ENCODE measurements at places on chromosomes 2 and 18.

- no peaks in the 10 kb centered on the region for H3K27me3 ChIP-seq
- no peak overlapping the region for H3K27ac ChIP-seq
- no peaks in the 10 kb centered on the region for H3K36me3 ChIP-seq
- H3K4me3 ChIP-seq = no peak overlapping the region
These were observed 19.0 kb downstream of the SNED1 start for GRCh38 chr2:241017228-241017940.

DNA sequence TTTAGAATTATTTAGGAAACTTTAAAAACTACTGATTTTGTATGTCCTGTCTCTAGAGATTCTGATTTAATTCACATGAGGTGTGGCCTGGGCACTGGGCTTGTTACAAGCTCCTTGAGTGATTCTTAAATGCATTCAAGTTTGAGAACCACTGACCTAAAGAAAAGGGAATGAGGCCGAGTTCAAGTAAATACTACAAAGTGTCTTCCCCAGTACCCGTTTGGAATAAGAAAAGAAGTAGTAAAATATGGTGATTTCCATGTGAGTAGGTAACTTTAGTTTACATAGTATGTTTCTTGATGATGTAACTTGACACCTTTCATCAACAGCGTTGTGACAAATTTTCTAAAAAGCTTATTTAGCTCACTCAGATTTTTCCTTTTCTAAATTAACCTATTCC lies 1022.9 kb upstream of the NRXN1 start:
- H3K27me3 ChIP-seq = no peaks in the 10 kb centered on the region
- H3K4me1 ChIP-seq = peaks cover 14% of the 10 kb centered on the region
- H3K4me3 ChIP-seq = no peak overlapping the region
- no peak overlapping the region for H3K27ac ChIP-seq
- DNase-seq = no peak

DNA sequence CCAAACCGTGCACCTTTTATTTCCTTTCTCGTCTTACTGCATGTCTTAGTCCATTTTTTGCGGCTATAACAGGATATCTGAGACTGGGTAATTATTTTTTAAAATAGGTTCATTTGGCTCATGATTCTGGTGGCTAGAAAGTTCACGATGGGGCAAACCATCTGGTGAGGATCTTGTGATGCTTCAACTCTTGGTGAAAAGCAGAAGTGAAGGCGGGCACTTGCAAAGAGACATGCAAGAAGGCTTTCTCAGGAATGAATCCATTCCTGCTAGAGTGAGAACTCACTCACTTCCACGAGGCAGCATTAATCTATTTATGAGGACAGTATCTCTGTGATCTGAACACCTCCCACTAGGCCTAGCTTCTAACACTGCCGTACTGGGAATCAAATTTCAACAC lies 327.1 kb upstream of the RBMS1 start:
- H3K4me3 ChIP-seq = no peak overlapping the region
- no peaks in the 10 kb centered on the region for H3K36me3 ChIP-seq
- DNase-seq = no peak
- no peak overlapping the region for H3K27ac ChIP-seq
- H3K27me3 ChIP-seq = no peaks in the 10 kb centered on the region

DNA sequence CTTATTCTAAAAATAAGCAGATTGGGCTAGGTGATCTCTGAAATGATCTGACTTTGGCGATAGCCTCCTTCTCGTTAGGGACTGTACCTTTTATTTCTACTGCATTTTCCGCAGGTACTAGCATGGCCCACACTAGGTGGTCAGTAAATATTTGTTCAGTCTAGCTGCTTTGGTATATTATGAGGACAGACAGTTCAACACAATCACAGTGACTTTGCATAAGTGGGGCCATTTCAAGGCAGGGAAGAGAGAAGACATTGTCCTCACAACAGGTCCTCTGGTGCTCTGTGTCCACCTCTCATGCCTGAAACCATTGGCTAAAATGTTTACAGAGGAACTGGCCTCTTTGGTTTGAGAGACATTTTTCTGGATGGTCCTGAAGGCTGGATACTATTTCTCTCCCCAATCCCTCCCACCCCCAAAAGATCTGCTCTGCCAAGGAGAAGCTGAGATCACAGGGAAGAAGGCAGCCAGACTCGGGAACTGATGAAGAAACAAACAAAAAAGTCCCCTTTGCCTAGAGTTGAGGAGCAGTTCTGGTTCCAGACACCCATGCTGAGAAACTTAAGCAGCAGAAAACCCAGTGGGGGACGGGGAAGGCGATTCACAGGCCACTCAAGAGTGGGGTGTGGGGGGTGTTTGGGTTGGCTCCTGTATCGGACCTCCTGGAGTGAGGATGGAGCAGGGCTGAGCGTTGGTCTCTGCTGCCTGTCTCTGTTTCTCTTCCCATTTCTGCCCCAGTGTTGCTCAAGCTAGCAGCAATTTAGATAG lies 2.9 kb upstream of the TNP1 start:
- H3K4me3 ChIP-seq = no peak overlapping the region
- H3K4me1 ChIP-seq = peaks cover 13% of the 10 kb centered on the region
- no peak overlapping the region for H3K27ac ChIP-seq
- peaks cover 6% of the 10 kb centered on the region for H3K27me3 ChIP-seq
- no peaks in the 10 kb centered on the region for H3K36me3 ChIP-seq

DNA sequence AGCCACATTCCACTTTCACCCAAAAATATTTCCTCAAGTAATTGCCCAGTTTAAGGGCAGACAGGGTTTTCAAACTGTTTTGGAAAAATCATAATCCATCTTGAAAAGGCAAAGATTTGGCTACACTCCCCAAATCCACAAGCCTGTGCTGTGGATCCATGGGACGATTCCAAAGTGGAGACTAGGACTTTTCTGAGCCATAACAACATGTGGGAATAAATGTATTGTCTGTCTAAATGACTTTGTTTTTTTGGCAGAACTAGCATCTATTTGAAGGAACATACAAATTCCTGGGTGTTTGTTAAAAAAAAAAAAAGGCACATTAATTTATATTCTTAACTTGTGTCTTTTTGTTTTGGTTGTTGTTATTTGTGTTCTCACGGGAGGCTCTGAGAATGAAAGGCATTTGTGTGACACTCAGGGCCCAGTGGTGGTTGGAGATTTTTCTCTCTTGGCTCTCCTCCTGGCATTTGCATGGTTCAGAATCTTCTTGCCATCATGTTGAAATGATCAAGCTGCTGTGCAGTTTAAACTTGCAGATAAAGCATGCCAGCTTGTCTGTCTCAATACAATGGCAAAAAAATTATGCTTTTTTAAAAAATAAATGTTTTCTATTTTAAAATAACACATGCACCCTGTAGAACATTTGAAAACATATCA lies 277.4 kb downstream of the EN1 start:
- no peak overlapping the region for H3K27ac ChIP-seq
- no peaks in the 10 kb centered on the region for H3K36me3 ChIP-seq
- H3K27me3 ChIP-seq = no peaks in the 10 kb centered on the region
- H3K4me3 ChIP-seq = no peak overlapping the region
- H3K4me1 ChIP-seq = peaks cover 6% of the 10 kb centered on the region
- DNase-seq = no peak

DNA sequence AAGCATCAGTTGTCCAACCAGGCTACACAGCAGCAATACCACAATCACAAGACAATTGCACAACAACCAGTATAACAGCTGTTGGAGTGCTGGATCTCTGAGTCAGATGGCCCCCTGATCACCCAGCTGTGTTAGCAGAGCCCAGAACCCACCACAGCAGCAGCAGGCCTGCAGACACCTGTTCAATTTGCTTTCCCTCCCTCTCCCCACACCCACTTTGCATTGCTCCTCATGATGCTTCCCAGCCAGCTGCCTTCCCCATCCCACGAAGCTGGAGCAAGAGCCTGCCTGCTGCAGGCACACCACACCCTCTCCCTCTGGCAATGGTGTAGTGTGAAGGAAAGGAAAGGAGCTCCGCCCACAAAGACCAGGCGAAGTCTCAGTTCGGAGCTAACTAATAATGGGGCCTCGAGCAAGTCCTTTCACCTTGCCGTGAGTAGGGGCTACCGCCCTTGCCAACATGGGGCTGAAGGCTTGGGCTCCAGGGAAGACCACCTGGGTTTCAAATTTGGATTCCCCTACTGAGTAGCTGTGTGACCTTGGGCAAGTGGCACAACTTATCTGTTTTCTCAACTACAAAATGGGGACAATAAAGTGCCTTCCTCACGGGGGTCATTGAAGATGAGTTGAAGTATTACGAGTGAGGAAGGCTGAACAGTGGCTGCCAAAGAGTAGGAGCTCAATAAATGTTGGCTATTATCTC lies 19.4 kb upstream of the ZBTB7C start:
- H3K4me1 ChIP-seq = no peaks in the 10 kb centered on the region
- no peak overlapping the region for H3K27ac ChIP-seq
- peaks cover 40% of the 10 kb centered on the region for H3K27me3 ChIP-seq
- H3K4me3 ChIP-seq = no peak overlapping the region

DNA sequence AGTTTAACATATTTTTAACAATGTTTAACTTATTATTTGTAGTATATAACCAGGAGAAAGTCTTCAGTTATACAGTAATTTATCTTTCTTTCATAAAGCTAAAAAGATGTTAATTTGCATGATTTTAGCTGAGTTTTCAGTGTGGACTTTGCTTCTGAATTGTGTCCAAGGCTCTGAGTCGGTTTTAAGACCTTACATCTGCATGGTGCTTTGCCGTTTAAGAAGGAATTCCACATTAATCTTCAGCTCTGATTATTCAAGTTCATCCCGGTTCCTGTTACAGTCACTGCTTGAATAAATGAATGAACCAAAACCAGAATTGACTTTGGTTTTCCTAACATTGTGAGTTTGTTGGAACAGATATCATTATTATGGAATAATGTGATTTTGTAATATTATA lies 419.7 kb upstream of the RGPD4 start:
- H3K4me1 ChIP-seq = peaks cover 6% of the 10 kb centered on the region
- no peak for DNase-seq
- no peaks in the 10 kb centered on the region for H3K27me3 ChIP-seq
- no peak overlapping the region for H3K4me3 ChIP-seq
- H3K27ac ChIP-seq = no peak overlapping the region

GRCh38 chr18:55465313-55465712 lies 122.7 kb downstream of the TCF4 start:
- no peak for DNase-seq
- no peak overlapping the region for H3K4me3 ChIP-seq
- no peaks in the 10 kb centered on the region for H3K27me3 ChIP-seq
- H3K36me3 ChIP-seq = peaks cover 5% of the 10 kb centered on the region

GRCh38 chr2:99688699-99689098 lies 198.9 kb upstream of the REV1 start:
- no peak for DNase-seq
- H3K27me3 ChIP-seq = no peaks in the 10 kb centered on the region
- no peaks in the 10 kb centered on the region for H3K36me3 ChIP-seq
- no peak overlapping the region for H3K4me3 ChIP-seq

DNA sequence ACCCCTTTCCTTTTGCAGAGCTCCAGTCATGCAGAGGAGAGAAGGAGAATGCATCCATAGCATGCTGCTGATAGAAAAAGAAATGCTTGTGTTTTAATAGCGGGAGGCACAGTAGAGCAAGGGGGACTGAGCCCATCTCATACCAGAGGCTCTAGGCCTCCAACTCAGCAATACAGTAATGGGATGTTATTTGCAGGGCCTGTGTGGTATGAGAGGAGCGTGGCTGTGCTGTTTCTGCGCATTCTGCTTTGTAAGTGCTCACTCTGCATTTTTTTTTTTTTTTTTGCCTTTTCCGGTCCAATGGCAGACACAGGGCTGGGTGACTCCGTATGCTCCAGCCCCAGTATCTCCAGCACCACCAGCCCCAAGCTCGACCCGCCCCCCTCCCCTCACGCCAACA lies 200.0 kb downstream of the GBX2 start:
- no peak overlapping the region for H3K27ac ChIP-seq
- no peak for DNase-seq
- H3K27me3 ChIP-seq = no peaks in the 10 kb centered on the region

- H3K4me1 ChIP-seq = peaks cover 14% of the 10 kb centered on the region
- H3K27me3 ChIP-seq = peaks cover 21% of the 10 kb centered on the region
- peak; percentile 83 for DNase-seq
- no peak overlapping the region for H3K27ac ChIP-seq
- no peak overlapping the region for H3K4me3 ChIP-seq
These were observed 2.5 kb upstream of the DUSP2 start for GRCh38 chr2:96147593-96148201.

- peaks cover 25% of the 10 kb centered on the region for H3K4me1 ChIP-seq
- H3K27me3 ChIP-seq = no peaks in the 10 kb centered on the region
- no peaks in the 10 kb centered on the region for H3K36me3 ChIP-seq
- H3K4me3 ChIP-seq = no peak overlapping the region
- no peak overlapping the region for H3K27ac ChIP-seq
- DNase-seq = no peak
These were observed 27.9 kb downstream of the ZCCHC2 start for GRCh38 chr18:62550746-62551145.

DNA sequence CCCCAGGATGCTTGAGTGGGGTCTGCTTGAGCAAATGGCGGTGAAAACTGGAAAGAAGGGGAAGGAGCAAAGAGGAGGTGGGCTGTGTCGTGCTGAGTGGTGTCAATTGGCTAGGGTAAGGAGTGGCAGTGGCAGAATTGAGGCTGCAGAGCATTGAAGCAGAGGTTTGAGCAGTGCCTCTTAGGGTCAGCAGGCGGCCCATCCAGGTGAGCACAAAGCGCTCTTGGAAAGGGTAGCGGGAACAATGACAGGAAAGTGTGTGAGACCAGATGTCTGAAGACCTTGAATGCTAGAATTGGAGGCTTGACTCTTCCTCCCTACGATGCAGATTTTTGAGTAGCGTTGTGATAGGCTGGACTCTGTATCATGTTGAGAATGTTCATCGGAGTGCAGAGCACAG lies 39.3 kb upstream of the IL1R1 start:
- H3K36me3 ChIP-seq = no peaks in the 10 kb centered on the region
- no peaks in the 10 kb centered on the region for H3K4me1 ChIP-seq
- H3K4me3 ChIP-seq = no peak overlapping the region
- no peak for DNase-seq
- H3K27ac ChIP-seq = no peak overlapping the region

- DNase-seq = peak; percentile 45
- H3K27ac ChIP-seq = no peak overlapping the region
- H3K36me3 ChIP-seq = no peaks in the 10 kb centered on the region
- no peaks in the 10 kb centered on the region for H3K27me3 ChIP-seq
- H3K4me1 ChIP-seq = peaks cover 51% of the 10 kb centered on the region
These were observed 57.1 kb downstream of the MAP4K4 start for GRCh38 chr2:101754618-101755017.

DNA sequence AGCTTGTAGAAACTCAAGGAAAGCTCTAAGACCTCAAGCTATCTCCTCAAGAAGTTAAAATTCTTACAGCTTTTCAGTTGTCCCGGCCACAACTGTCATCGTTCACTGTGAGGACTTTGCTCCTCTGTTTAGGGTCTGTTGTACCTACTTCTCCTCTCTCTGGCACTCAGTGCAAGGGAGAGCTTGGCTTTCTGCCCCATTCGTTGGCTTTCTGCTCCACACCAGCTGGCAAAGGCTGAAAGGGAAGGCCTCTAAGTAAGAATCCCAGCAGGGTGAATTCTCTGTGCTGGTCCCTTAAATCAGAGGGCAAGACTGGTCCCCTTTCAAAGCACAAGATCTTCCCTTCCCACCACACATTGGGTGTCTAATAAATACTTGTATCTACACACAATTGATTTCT lies 17.3 kb downstream of the ZBTB7C start:
- no peaks in the 10 kb centered on the region for H3K36me3 ChIP-seq
- no peak overlapping the region for H3K4me3 ChIP-seq
- no peak overlapping the region for H3K27ac ChIP-seq
- H3K4me1 ChIP-seq = peaks cover 11% of the 10 kb centered on the region
- H3K27me3 ChIP-seq = no peaks in the 10 kb centered on the region

Data from cardiac muscle cell (in vitro differentiated cells and primary cell).